ENCODE measurements at places on chromosomes 3 and 15.

GRCh38 chr15:73485372-73485771 is 42.4 kb downstream of the REC114 start:
- DNase-seq, result no peak

DNA sequence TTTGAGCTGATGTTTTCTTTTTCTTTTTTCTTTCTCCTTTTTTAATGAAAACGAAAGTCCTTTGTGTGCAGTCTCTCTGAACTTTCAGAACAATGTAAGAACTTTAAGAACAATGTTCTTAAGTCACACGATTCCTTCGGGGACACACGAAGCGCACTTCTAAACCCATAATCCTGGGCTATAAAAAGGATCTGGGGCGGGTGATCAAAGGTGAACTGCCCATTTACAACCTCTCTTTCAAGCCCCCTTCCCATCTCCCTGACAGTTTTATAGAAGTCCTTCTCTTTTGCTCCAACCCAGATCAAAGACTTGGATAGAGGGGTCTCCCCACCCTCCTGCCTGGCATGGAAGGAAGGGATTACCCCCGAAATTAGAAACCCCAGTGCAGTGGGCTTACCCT is 126.8 kb downstream of the BDH1 start:
- DNase-seq, result no peak

- DNase-seq, result no peak
Measured at GRCh38 chr3:40502034-40502433, 3.8 kb upstream of the ZNF620 start.

DNA sequence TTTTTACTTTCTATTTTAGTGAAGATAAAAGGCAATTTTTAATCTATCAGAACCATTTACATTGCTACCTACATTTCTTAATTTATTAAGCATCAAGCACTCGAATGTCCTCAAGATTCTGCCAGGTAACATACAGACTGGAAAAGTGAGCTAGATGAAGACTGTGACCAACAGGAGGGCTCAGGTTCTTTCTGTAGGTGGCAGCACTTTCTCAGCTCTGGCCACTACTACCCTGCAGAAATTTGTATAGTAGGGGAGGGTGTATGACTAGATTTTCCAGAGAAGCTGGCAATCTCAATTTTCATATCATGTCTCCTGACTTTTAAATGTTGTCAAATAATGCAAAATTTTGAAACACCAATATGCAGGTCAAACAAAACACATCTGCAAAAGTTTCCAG is 165.0 kb upstream of the SUCLG2 start:
- no peak for DNase-seq

DNA sequence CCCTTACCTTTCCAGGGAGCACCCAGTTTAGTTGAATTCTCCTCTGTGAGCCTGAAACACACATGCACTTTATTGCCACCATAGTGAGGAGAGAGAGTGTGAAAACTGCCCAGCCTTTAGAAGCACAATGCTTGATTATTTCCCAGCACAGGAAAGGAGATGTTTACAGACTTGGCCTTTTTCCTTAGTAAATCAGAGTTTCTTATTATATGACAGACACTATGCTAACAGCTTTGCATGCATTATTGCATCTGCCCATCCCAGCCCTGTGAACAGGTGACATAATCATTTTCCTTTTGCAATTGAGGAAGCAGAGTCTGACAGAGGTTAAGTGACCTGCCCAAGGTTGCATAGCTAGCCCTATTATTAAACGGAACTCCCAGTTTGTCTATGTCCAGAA is 36.5 kb downstream of the CAPN3 start:
- DNase-seq, result no peak

- DNase-seq, result no peak
Measured at GRCh38 chr3:80079886-80080285, 312.1 kb upstream of the ROBO1 start.

GRCh38 chr15:63918317-63918672 is 84.5 kb upstream of the HERC1 start:
- no peak for DNase-seq

DNA sequence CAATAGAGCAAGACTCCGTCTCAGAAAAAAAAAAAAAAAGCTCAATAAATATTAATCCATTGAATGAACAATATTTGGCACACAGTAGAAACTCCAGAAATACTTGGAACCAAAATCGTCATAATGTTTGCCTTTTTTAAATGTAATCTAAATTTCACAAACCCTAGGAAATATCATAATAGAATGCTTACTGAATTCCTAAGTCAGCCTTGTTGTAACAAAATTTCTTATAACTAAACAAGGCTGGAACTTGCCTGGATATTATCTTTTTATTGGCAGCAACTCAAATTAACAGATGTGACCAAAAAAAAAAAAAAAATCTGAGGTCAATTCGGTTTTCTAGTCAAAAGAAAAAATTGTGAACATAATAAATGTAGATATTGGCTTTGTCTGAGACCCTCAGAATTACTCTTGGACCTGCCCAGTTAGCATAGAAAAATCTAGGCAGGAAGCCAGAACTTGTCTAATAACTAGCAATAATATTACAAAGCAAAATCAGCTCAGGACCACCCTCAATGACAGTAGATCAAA is 33.3 kb downstream of the GABPB1 start:
- no peak for DNase-seq

DNA sequence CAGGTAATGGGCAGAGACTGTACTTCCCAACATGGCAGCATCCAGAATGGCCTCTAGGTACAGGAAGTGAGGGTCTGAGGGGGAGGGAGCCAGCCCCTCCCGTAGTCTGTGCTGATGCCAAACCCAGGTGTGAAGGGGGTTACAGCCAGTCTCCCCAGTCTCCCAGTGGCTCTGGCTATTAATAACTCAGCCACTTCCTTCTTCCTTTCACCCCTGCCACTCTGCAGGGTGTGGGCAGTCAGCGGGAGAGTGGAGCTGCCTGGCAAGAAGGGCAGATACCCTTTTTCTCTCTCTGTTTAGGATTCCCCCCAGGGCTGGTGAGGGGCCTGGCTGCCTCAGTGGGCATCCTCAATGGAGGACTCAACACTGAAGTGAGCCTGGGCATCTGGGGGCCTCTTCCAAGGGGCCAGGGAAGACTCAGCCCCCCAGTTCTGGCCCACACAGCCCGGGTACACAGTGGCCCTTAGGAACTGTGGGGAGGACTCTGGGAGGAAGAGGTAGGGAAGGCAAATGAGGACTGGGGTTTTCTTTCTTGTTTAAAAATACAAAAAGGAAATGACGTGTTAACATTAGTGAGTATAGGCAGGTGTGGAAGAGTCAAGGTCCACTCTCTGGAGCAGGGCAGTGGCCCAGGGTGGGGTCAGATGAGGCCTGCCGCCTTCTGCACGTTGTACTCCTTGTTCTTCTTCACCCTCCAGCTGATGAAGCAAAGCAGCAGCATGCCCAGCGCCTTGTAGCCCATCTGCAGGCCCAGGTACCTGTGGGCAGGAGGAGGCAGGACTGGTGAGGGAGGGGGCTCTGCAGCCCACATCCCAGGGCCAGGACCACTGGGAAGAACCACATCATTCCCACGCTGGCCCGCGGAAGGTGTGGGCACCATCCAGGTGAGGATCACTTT is 38.6 kb upstream of the RAB6B start:
- DNase-seq, result no peak
